ENCODE measurements at places on chromosomes 12 and 14. TPM values are rescaled to one million over a fixed set of nuclear protein-coding genes. Genes with fewer than 3 reads are reported as not detected.
A peak's percentile ranks its signal among the peaks of the same experiment; 100 is the strongest.

The FGD6 gene
- total RNA-seq: 22.9 TPM

The KCNH3 gene
- total RNA-seq: 2.3 TPM

The GPR132 gene
- total RNA-seq: 7.2 TPM

The CEBPE gene
- 0.32 TPM for total RNA-seq

The CLEC4D gene
- total RNA-seq: 1.4 TPM

The KERA gene
- not detected for total RNA-seq

The ASCL1 gene
- 0.15 TPM for total RNA-seq

The ARHGEF25 gene
- total RNA-seq: 11.5 TPM

The NPFF gene
- not detected for total RNA-seq

The SERPINA10 gene
- not detected for total RNA-seq

DNA sequence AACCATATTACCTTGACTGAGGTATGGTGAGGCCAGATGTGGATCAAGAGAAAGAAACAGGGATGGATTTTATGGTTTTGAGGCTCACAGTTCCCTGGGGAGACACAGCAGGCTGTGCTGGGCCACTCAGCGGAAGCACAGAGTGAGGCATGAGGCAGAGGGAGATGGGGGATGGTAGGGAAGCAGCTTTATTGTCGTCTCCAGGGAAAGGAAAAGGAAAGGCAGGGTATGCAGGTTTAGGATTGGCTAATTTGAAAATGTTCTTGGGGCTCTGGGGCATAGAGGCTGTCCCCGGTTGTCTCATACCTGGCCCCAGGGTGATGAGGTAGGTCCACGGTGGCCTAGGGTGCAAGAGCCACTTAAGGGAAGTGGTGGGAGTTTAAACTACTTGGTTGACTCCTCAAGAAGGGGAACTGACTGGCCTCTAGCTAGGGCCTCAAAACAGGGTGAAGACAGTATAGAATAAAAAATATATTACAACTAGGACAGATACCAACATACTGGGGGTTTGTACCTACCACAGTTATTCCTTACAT lies 322.8 kb downstream of the RGS6 start:
- H3K27me3 ChIP-seq: no peaks in the 10 kb centered on the region
- H3K27ac ChIP-seq: no peak overlapping the region
- no peak for DNase-seq
- H3K4me3 ChIP-seq: no peak overlapping the region
- no peaks in the 10 kb centered on the region for H3K4me1 ChIP-seq
- H3K36me3 ChIP-seq: no peaks in the 10 kb centered on the region

GRCh38 chr12:104707194-104707593 lies 250.4 kb downstream of the CHST11 start:
- no peak for DNase-seq
- no peaks in the 10 kb centered on the region for H3K36me3 ChIP-seq
- no peaks in the 10 kb centered on the region for H3K27me3 ChIP-seq
- no peak overlapping the region for H3K4me3 ChIP-seq
- peaks cover 22% of the 10 kb centered on the region for H3K4me1 ChIP-seq

DNA sequence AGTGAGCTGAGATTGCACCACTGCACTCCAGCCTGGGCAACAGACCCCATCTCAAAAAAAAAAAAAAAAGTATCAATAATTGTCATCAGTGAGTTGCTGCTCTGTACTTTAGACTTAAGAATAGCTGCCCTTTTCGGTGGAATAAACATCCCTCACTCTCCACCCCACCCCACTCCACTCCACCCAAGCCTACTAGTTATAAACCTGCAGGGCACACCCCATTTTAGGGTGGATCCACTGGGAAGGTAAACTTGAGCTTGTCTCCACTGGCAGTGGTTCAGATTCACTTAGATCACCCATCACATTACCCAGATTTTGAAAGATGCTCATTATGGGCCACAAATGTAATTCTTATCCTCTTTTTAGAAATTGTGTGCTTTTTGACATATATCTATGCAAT lies 106.4 kb downstream of the GPR135 start:
- H3K4me3 ChIP-seq: no peak overlapping the region
- peaks cover 59% of the 10 kb centered on the region for H3K4me1 ChIP-seq
- no peaks in the 10 kb centered on the region for H3K27me3 ChIP-seq
- peaks cover 35% of the 10 kb centered on the region for H3K36me3 ChIP-seq
- peak overlapping the region; percentile 53 for H3K27ac ChIP-seq

GRCh38 chr12:127396734-127397133 lies 870.2 kb upstream of the TMEM132C start:
- no peaks in the 10 kb centered on the region for H3K4me1 ChIP-seq
- no peaks in the 10 kb centered on the region for H3K27me3 ChIP-seq
- H3K27ac ChIP-seq: no peak overlapping the region

- peaks cover 99% of the 10 kb centered on the region for H3K4me1 ChIP-seq
- DNase-seq: no peak
- no peaks in the 10 kb centered on the region for H3K36me3 ChIP-seq
- H3K27me3 ChIP-seq: no peaks in the 10 kb centered on the region
- H3K4me3 ChIP-seq: peak overlapping the region; percentile 33
Measured at GRCh38 chr14:73753887-73754795, 40.0 kb upstream of the PNMA1 start.

GRCh38 chr14:23610815-23611289 lies 25.3 kb upstream of the DHRS2 start:
- DNase-seq: no peak
- peaks cover 3% of the 10 kb centered on the region for H3K4me1 ChIP-seq
- H3K27ac ChIP-seq: peak overlapping the region; percentile 67
- no peaks in the 10 kb centered on the region for H3K27me3 ChIP-seq

DNA sequence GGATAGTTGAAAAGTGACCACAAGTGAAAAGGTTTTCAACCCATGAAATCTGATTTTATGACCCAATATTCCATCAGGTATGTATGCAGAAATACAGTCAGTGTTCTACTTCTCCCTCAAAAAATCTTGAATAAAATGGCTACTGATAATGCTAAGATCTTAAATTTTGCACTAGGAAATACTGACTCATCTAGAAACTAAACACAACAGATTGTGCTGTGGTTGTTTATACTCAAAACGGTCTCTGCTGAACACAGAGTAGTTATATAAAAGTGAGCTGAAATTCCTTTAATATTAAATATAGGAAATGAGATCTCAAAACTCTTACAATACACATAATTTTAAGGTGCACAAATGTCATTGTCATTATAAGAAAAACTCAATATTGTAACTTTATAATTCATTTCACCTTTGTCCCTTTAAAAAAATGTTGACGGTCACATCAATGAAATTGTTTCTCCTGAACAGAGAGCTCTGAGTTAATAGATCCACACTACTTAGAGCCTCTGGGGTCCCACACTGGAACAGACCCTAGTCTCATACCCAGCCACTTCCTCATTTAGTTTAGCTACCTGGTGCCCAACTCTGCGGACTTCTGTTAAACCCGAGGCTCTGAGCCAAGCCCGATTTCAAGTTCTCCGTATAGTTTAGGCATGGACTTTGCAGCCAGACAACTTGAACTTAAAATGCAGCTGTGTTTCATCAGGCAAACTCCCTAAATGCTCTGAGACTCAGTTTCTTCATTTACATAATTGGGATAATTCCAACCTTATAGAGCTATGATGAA lies 9.3 kb downstream of the COCH start:
- H3K4me1 ChIP-seq: no peaks in the 10 kb centered on the region
- no peak overlapping the region for H3K27ac ChIP-seq
- H3K27me3 ChIP-seq: no peaks in the 10 kb centered on the region
- DNase-seq: no peak

- no peaks in the 10 kb centered on the region for H3K4me1 ChIP-seq
- H3K36me3 ChIP-seq: no peaks in the 10 kb centered on the region
- H3K4me3 ChIP-seq: no peak overlapping the region
Measured at GRCh38 chr14:72577521-72577920, 316.4 kb downstream of the DPF3 start.

GRCh38 chr14:93195316-93195999 lies 10.3 kb downstream of the LYSET start:
- no peaks in the 10 kb centered on the region for H3K27me3 ChIP-seq
- no peak for DNase-seq
- H3K4me3 ChIP-seq: no peak overlapping the region
- peaks cover 12% of the 10 kb centered on the region for H3K36me3 ChIP-seq
- no peak overlapping the region for H3K27ac ChIP-seq

DNA sequence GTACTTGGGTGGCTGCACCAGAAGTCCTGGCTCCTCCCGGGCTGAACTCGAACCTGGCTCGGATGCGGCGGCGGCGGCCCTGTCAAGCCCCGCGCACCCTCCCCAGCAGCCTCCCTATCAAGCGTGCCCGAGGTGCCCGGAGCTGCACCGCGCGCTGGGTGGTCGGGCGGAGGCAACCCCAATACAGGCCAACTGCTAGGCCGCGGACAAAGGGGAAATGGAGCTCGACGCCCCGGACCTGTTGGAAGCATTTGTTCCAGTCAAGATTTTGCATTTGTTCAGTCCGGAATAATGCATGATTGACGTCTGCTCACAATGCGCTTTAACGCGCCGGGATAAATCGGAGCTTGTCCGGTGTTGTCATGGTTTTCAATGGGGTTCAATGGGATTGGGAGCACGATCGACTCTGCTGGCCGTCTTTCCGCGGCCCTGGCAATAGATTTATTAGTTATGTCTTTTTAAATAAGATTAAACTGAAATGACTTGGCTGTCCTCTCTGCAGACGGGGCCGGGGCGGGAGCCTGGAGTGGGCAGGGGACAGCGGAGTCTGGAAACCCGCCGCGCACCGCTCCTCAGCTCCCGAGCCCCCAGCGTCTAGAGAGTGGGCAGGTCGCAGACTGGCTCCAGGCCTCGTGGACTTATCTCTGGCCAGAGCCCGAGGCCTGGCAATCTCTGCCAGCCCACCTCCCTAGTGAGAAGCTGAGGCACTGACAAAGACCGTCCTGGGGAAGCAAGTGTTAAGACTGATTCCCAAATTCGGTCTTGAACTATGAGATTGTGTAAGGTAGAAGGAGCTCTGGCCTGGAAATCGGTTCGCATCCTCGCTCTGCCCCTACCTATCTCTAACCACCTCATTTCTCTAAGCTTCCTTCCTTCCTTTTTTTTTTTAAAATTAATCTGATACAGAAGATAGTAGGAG lies 1.7 kb upstream of the NKX2-8 start:
- H3K4me1 ChIP-seq: peaks cover 30% of the 10 kb centered on the region
- no peak overlapping the region for H3K4me3 ChIP-seq
- peaks cover 75% of the 10 kb centered on the region for H3K27me3 ChIP-seq
- H3K36me3 ChIP-seq: no peaks in the 10 kb centered on the region
- no peak overlapping the region for H3K27ac ChIP-seq

DNA sequence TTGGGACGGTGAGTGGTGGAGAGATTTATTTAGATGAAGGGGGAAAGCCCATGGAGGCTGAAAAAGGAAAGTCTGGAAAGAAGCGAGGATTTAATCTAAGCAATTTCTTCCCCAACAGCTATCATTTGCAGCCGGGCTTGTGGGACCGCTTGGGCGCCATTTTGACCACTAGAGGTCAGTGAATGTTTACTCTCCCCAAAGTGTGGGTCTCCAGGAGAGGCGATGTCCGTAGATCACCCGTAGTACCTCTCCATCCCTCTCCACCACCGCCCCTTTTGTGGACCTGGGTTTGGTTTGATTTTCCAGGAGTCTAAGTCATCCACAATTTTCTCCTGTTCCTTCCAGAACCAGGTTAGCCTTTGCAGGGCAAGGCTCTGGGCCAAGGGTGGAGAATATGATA lies 91.2 kb upstream of the PARP11 start:
- no peak for DNase-seq
- H3K27me3 ChIP-seq: no peaks in the 10 kb centered on the region
- no peaks in the 10 kb centered on the region for H3K36me3 ChIP-seq

GRCh38 chr14:101537286-101537685 lies 24.0 kb upstream of the DIO3 start:
- H3K4me3 ChIP-seq: no peak overlapping the region
- DNase-seq: no peak
- no peaks in the 10 kb centered on the region for H3K36me3 ChIP-seq
- no peak overlapping the region for H3K27ac ChIP-seq

- peaks cover 27% of the 10 kb centered on the region for H3K36me3 ChIP-seq
- peaks cover 26% of the 10 kb centered on the region for H3K4me1 ChIP-seq
- H3K27me3 ChIP-seq: no peaks in the 10 kb centered on the region
- no peak overlapping the region for H3K27ac ChIP-seq
Measured at GRCh38 chr12:48780381-48781025, 8.4 kb downstream of the ADCY6 start.

DNA sequence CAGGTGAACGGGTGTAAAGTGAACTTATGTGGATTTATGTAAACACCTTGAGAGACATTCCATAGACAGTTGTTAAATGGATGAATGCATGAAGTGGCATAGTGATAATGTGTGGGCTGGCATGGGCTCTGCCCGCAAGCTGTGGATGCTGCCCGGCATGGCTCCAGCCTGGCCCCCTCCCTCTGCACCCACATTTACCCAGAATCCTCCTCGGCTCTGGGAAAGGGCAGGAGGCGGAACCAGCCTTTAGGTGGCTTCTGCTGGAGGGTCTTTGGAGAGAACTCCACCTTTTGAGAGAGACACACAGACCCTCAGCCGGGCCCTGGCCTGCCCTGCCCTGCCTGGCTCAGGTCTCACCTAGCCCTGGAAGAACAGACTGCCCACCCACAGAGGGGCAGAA lies 18.7 kb downstream of the RASAL1 start:
- H3K27ac ChIP-seq: no peak overlapping the region
- H3K4me1 ChIP-seq: no peaks in the 10 kb centered on the region
- no peak for DNase-seq
- H3K36me3 ChIP-seq: no peaks in the 10 kb centered on the region

GRCh38 chr12:86663173-86663572 lies 407.0 kb upstream of the MGAT4C start:
- no peak for DNase-seq
- H3K27me3 ChIP-seq: no peaks in the 10 kb centered on the region
- H3K27ac ChIP-seq: no peak overlapping the region
- H3K4me3 ChIP-seq: no peak overlapping the region
- no peaks in the 10 kb centered on the region for H3K36me3 ChIP-seq
- H3K4me1 ChIP-seq: no peaks in the 10 kb centered on the region

All from lower lobe of right lung (tissue), 2 donors.